ENCODE measurements at places on chromosomes 16 and 17.

GRCh38 chr17:10081571-10082169 is 116.7 kb downstream of the GAS7 start:
- DNase-seq, result no peak

- no peak for DNase-seq
These were observed 34.1 kb downstream of the CDRT15 start for GRCh38 chr17:14202388-14203166.

DNA sequence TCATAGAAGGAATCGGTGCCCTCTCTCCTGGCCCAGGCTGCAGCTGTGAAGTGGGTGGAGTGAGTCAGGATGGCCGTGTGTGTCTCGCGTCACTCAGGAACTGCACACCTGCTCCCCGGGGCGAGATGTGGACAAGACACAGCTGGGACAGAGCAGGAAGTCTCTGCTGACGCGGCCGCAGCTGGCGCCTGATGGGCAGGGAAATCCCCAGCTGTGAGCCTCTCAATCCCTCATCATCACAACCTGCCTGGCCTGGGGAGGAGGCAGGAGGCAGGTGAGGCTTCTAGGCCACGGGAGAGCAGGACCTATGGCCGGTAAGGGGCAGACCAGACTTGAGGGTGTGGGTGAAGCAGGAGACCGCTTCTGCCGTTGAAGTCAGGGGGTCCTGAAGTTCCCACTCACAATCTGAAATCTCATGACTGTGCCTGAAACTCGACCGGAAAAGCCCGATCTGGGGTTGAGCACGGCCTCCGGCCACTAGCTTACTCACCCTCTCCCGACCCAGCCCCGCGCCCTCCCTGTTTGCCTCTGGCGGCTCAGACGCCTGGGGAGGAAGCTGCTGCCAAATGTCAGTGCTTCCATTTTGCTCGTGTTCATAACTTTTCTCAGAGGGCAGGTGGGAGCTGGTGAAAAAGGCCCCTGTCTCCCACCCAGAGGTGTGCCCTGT is 1.1 kb upstream of the TRPV3 start:
- peak; percentile 28 for DNase-seq

DNA sequence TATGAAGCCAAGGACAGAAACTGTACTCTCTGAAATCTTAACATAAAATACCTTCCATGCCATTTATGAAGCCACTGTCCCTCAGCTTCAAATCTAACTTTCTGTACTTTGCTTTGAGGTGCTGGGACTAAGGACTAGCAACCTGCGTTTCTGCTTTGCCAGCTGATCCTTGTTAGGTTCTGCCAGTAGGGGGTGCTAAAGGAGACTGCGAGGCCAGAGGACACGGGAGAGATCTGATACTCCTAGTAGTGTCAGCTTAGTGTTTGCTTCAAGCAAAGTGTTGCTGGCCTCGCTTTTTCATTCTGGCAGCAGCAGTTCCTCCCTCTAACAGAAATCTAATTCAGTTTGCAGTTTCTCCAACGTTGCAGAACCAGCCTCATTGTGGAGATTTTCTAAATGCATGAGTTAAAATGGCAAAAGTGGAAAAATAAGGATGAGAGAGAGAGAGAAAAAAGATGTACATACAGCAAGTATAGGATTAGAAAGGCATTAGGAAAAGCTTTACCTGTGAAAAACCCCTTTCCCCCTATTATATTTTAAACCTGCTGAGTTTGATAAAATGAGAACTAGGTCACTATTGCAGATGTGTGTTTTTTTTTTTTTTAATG is 297.5 kb downstream of the CA10 start:
- DNase-seq, result no peak

DNA sequence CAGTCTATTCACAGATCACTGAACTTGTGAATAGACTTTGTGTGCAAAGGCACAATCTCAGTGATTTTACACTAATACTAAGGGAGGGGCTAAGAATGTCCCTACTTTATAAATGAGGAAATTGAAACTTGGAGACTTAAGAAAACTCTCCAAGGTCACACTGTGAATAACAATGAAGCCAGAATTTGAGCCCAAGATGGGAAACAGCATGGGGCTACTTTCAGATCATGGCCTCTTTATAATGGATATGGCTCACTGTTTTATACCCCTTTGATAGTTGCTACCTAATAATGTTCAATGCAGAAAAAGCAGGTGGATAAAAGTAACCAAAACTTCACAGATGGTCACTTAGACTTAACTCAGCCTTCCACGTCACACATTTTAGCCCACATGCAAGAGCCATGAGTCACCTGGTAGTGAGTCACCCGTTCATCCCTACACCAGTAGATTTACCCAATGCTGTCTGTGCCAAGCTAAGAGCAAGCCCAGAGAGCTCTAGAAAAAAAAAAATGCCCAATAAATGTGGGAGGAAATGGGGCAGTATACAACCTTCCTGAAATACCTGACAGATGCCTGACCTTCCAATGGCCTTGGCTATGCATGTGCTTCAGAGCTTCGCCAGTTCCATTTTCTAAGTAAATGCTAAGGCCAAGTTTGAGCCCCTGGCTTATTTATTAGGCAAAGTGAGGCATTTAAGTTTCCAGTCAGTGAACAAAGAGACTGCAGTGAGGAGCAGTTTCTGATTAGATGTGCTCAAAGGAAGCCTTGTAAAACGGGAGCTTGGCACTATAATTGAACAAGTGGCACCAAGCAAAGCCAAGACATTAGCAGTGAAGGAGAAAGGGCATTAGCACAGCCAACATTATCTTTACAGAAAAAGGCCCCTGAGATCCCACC is 219.7 kb downstream of the TMEM114 start:
- DNase-seq, result no peak

DNA sequence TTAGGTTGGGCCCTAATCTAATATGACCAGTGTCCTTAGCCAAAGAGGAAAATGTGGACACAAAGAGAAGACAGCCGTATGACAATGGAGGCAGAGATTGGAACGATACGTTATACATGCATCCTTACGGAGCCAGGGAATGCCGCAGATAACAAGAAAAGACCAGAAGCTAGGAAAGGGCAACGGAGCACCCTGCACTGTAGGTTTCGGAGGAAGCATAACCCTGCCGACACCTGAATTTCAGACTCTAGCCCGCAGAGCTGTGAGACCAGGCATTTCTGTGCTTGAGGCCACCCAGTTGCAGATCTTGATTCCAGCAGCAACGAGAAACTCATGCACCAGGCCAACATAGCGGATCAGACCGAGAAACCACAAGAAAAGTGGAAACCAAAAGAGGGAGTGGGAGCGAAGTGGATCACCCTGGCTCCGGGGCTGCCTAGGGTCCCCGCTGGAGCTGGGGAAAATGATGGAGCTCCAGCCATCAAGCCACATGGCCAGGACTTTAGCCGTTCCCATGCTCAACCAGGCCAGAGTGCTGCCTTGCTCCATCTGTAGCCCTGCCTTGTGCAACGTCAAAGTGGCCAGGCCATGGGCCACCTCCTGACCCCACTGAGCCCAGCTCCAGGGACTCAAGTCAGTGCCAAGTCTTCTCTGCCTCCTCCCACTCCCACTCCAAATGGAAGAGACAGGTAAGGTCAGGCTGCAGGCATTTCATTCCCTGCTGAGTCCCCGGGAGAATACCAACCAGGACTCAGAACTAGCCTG is 51.7 kb upstream of the RPL38 start:
- DNase-seq, result no peak

DNA sequence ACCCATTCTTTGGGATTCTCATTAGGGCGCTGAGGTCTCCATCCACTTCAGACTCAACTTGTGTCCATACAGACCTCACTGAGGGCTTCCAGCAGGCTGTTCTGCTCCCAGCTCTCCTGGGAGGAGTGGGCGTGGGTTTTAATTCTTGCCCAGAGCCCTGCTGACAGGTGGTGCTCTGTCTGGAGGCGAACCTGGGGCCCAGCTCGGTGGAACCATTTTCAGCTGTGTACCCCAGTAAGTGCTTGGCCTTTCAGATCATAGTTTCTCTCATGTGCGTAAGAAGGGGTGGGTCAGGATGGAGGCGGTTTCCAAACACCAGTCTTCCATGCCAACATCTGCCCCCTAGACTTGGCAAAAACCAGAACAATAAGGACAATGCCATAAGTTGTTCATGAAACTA is 21.4 kb upstream of the NKD1 start:
- DNase-seq, result no peak

- no peak for DNase-seq
These were observed 16.3 kb downstream of the USP31 start for GRCh38 chr16:23132775-23133463.

DNA sequence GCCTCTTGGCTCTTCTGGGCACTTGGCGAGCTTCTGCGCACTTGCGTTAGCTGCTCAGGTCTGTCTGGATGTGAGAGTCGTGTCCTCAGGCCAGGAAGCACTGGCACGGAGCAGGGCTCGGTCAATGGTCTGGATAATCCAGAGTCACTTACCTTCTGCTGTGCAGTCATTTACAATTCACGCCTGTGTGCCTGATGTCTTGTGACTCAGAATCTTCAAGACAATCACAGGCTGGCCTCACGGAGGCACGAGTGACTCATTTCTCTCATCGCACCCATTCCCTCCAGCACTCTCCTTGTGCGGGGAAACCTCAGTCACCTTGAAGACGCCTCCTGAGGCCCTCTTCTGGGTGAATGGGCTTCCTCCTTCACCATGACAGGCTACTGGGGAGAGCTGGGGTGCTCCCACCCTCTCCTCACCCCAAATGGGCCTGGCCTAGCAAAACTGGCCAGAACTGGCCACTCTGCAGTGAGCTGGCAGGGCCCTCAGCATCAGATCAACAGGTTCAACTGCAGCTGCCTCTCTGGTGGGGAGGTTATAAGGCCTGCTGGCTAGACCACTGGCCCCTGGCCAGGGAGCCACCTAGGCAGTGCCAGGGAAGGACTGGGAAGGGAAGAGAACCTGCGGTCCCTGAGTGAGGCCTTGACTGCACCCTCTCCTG is 1.9 kb upstream of the CAPN15 start:
- DNase-seq, result peak; percentile 68

DNA sequence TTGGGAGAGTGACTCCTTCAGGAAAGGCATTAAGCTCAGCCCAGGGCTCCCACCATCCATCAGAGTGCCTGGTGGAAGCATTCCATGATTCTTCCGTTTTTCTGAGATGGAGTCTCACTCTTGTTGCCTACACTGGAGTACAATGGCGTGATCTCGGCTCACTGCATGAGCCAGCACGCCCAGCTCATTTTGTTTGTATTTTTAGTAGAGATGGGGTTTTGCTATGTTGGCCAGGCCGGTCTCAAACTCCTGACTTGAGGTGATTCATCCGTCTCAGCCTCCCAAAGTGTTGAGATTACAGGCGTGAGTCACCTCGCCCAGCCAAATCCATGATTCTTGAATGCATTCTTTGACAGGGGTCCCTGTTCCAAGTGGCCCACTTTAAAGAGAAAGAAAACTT is 23.1 kb downstream of the MIS12 start:
- DNase-seq, result no peak

GRCh38 chr17:28514561-28515002 is 8.4 kb downstream of the FOXN1 start:
- no peak for DNase-seq

- no peak for DNase-seq
These were observed 5.0 kb downstream of the DEXI start for GRCh38 chr16:10937068-10937859.

Data from stimulated activated CD4-positive, alpha-beta T cell treated with anti-CD3 and anti-CD28 coated beads, Interleukin-12 subunit alpha, Interleukin-12 subunit beta, amount 100 ng/mL, for 4 hours (primary cell).